ENCODE measurements at places on chromosomes 16 and 17.

DNA sequence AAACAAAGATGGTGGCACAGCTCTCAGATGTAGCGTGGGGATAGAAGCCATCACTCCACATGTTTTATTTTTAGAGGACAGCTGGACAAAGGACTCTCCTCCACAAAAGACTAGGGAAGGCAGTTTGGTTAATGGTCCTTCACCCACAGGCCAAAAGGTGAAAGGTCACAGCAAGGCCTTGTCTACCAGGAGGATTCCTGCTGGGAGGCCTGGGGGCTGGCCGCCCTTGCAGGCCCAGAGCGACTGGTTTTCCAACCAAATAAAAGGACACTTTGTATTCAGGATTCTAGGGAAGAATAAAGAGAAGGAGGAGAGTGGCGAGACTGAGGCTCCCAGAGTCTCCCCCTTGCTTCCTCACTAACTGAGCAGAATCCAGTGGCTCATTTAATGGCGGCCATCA is 94.3 kb downstream of the AXIN2 start:
- DNase-seq: no peak

- peak; percentile 77 for DNase-seq
These were observed 543 bp downstream of the TMUB2 start for GRCh38 chr17:44187131-44187899.

DNA sequence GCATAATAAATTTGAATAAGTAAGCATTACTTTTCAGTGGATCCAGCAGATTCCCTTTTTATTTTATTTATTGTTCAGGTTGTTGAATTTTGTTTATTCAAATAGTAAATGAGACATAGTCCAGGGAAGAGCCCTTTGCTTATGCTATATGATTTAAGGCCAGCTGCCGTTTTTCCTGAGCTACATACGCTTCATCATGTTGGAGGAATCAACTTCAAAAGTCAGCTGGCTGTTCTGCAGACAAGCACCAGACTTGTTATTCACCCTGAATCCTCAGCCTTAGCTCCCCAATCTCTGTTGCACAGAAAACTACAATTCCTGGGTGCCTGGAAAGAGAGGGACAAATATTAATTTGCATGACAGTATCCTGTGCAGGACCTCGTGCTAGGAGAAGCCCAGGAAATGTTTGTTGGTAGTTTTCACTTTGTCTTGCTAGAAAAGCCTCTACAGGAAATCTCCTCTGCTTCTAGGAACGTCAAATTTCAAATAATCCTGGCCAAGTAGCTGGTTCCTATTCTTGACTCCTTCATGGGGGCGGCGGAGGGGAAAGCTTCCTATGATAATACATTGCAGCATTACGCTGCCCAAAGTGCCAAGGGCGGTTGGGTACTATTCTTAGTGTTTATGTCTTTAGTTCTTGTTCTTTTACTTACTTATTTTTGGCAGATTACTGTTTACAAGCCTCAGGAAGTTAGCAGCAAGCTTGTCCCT is 101.6 kb downstream of the PRKCA start:
- DNase-seq: no peak

DNA sequence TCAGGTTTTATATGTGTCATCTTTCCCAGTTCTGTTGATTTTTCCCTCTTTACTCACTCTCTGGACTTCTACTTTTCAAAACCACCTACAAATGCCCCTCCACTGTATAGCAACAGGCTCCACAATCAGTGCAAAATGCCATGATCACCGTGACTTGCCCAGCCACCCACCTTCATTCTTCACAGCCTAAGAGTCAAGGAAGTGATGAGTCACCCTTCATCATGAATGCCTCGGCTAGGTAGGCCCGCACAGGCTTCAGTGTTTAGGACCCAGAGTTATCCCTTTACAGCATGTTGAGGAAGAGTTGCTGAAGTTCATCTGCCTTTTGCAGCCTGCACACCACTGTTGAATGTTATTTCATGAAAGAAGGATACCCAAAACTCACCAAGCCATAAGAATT is 158.6 kb downstream of the PMP22 start:
- DNase-seq: no peak

- no peak for DNase-seq
These were observed 467.1 kb downstream of the WWOX start for GRCh38 chr16:78566397-78567073.

GRCh38 chr16:51095084-51095881 is 55.8 kb downstream of the SALL1 start:
- no peak for DNase-seq

- DNase-seq: no peak
These were observed 872 bp downstream of the ELMO3 start for GRCh38 chr16:67199808-67200198.

DNA sequence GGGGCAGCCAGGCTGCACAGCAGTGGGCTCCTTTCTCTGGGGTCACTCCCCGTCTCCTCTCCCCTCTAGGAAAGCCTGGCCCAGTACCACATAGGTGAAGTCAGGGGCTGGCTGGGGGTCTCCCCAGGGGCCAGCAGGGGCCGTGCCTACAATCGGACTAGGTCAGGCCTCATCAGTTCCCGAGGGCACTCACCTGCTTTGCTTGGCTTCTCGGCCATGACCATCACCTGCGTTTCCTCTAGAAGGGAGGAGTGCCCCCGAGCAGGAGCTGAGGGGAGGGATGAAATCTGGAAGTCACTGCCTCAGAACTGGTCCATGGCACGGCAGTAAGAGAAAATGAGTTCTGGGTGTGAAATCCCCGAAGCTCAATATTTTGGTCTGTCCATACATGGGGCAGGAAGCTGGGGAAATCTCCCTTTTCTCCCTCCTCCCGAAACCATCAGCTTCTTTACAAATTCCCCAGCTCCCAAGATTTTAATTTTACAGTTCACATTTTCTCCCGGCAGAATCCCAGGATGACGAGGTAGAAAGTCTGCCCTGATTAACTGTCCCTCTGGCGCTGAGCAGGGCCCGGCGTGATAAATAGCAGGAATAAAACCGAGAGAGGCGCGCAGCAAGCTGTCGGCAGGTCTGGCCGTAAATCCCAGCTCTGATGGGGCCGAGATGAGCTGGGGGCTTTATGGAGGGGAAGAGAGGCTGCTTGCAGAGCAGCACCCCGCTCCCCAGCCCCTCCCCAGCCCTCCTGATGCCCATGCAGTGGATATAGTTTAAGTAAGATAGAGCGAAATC is 172.1 kb downstream of the RBFOX3 start:
- no peak for DNase-seq

DNA sequence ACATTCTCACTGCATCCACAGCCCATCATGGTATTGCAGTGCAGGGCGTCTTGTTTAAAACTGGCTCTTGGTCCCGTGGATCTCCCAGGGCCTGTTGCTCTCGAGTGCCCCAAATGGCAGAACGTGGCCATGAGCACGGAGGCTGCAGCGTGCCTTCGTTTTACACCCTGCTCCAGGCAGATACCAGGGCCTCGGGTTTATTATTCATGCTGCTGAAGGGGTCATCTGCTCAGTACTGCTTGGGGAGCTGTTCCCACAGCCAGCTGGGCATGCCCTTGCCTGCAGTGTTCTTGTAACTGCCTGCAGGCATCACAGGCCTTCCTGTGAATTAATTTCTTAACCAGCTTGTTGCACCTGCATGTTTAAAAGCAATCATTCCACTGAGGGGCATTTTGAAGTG is 129.7 kb upstream of the CHMP6 start:
- no peak for DNase-seq

DNA sequence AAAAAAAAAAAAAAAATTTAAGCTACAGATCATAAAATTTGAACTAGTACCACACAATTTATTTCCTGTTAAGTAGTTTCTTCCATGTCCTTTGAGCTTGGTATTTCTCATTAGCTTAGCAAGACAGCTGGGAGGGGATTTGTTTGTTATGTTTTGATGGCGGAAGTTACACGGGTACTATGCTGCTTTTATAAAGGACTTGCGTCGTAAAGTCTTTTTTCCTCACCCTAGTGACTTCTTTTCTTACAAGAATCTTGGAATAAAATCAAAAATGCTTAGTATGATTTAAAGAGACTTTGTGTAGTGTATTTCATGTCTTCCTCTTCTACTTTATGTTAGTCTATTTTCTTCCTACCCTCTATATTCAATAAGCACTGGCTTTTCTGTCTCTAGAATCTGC is 89.1 kb downstream of the NLK start:
- no peak for DNase-seq

GRCh38 chr16:5885521-5885920 is 787.9 kb upstream of the EEF2KMT start:
- DNase-seq: no peak

DNA sequence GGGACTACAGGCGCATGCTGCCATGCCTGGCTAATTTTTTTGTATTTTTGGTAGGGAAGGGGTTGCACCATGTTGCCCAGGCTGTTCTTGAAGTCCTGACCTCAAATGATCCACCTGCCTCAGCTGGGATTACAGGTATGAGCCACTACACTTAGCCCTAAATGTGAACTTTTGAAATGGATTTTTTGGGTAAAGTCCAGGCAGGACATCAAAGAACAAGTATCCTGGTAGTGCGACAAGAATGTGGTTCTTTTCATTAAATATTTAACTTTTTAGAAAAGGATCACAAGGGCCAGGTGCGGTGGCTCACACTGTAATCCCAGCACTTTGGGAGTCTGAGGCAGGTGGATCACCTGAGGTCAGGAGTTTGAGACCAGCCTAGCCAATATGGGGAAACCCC is 15.3 kb upstream of the NBR1 start:
- DNase-seq: no peak

DNA sequence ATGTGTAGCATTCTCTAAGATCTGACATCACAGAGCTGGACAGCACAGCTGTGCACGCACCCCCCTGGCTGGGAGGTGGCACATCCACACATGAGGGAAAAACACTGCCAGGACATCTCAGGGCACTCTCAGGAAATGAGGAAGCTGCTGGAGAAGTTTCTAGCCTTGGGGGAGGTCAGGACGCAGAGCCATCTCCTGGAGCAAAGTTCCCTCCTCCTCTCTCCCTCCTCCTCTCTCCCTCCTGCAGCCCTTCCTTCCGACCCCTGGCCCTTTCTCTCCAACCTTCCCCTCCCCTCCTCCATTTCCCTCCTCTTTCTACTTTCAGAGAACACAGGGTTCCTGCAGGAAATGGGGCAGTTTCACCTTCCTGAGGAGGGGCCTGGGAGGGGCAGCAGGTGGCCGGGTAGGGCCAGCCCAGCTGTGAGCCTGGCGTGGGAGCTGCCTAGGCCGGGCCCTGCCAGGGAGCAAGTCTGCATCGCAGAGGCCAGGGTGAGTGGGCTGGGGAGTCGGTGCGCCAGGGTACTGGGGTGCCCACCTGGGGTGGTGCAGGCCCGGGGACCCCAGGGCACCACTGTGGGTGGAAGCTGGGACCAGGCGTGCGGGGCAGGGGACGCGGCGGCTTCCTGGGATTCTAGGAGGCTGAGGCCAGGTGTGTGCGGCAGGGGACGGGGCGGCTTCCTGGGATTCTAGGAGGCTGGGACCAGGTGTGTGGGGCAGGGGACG is at the start of gene DPEP1:
Gene DPEP1, plus strand, starts transcription at position 412 of the 723 bp plus-strand sequence. CDS start 16,769 bp downstream, outside the sequence.
- no peak for DNase-seq

DNA sequence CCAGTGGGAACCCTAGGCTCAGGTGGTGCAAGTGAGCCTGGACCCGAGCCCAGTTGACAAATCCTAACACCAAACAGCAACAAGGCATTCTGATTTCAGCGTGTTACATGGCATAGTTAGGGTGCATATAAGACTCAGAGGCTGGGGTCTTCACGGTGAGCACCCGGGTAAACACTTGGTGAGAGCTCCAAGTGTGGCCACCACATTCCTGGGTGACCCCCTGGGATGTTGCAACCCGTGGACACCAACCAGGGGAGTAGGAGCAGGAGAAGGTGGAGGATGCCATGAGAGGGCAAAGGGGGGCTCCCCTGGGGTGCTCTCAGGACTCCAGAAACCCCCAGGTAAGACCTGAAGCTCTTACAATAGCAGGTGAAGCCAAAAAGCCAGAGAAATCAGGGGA is 69.9 kb upstream of the CDH5 start:
- DNase-seq: no peak

DNA sequence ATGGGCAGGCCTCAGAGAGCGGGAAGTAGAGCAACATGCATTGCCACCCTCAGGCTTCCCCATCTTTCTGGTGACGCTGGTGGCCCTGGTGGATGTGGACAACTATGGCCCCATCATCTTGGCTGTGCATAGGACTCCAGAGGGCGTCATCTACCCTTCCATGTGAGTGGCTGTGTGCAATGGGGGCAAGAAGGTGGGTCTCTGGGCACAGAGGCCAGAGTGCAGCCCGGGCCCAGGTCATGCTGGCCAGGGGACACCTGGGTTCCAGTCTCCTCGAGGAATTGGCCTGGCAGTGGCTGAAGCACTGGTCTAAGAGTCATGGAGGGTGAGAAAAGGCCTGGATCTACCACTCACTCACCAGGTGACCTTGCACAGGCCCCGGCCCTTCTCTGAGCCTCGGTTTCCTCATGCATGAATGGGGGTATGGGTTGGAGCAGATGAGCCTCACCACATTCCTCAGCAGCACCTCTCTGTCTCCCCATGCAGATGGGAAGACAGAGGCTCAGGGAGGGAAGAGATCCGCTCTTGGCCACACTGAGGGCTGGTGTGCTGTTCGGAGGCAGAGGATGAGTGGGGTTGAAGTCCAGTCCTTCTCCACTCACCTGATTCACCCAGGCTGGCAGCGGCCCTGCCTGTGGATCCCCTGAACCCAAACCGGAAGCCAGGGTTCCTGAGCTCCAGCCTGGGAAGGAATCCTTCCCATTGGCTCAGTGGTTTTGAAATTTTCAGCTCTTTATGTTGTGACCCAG is 7.2 kb upstream of the ADGRG3 start:
- DNase-seq: no peak

GRCh38 chr16:82011199-82011641 is at the start of gene SDR42E1:
Gene SDR42E1, minus strand, starts transcription at chr16:82011470. Its CDS starts 10,612 bp downstream, at chr16:82000858.
- no peak for DNase-seq

GRCh38 chr17:33942414-33942813 is 312.7 kb upstream of the CCL2 start:
- no peak for DNase-seq

DNA sequence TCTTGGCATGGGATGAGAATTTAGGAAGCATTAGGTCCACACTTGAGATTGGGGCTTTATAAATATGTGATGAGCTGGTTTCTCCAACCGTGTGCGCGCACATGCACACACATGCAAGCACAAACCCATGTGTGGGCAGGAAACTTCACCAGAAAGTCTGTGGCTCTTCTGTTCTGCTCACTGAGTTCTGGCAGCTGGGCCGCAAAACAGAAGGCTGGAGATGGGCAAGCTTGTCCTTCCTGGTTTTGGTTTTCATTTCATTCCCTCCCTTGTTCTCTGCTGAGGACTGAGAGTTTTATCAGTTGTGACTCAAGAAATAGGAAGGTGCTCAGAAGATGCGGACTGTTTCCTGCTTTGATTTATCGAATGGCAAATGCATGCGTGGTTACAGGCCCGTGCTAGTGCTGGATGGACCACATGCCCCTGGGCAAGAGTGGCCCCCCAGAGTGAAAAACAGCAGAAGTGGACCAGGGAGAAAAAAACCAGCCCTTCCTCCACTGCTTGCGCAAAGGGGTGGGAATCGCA is 14.1 kb downstream of the MAP3K14 start:
- no peak for DNase-seq

GRCh38 chr16:67247192-67248072 is at the start of gene FHOD1:
Gene FHOD1, minus strand, starts transcription at chr16:67247481. Its CDS starts 71 bp downstream, at chr16:67247410.
- DNase-seq: peak; percentile 90

GRCh38 chr16:30977502-30977901 is 7.5 kb upstream of the HSD3B7 start:
- no peak for DNase-seq

GRCh38 chr17:44917456-44917855 is 2.2 kb upstream of the GFAP start:
- no peak for DNase-seq

Measured in AML-193 (cell line).